Left renal pelvis (tissue), 4 donors: ENCODE measurements at places on chromosomes 5 and 9. TPM values are rescaled to one million over a fixed set of nuclear protein-coding genes. Genes with fewer than 3 reads are reported as not detected.

DNA sequence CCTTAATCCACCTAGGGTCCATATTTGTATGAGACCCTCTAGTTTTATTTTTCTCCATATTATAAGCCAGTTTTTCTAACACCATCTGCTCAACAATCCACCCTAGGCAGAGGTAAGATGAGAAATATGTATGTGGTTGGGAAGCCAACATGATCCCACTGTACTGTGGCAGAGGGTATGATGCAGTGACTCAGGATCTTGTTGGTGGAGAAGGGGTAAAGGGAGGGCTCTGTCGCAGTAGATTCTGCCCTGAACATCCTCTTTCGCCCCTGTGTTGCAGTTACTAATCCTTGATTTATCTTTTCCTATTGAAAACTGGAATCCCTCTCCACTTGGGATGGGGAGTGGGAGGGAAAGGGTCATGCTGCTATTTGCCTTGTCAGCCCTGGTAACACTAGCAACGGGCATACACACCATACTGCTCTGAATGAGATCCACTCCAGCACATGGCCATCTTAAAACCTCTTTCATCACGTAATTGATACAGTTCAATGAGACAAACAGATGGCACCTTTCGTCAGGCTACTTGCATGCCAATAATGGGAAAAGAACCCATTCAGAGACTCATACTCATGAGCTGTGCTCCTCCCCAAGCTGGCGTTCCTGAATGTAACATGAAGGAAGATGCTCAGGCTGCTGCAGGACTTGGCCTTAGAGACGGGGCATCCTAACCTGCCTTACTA lies 63.0 kb downstream of the ADAMTS12 start:
- no peak for DNase-seq

The PCDHGA6 gene
- polyA plus RNA-seq, result 11.1 TPM

The SNAPC3 gene
- polyA plus RNA-seq, result 34.6 TPM

The OGN gene
- 902 TPM for polyA plus RNA-seq

The FGFR4 gene
- 47.0 TPM for polyA plus RNA-seq
